Naive B cell (primary cell): ENCODE measurements at places on chromosomes 3 and 15.

DNA sequence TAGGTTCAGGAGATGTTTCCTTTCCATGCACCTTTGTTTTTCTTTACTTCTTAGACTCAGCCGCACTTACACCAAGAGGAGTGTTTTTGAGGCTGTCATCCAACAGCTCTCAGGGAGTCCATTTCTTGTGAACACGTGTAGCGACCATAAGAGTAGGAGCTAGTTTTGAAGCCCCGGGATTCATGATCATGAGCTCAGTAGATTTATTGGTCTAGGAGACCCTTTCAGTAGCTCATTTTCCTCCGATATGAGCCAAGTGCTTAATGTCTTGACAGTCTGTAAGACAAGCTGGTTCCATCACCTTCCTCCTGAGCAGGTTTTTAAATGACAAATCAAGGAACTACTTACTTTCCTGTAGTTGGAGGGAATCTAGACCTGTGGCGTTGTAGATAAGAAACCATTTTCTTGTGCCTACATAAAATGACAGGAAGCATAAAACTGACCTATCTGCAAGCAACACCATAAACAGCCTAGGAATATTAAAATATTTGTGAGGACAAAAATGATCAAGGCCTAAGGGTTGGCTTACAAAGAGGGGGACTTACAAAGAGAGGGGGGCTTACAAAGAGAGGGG, 172.6 kb upstream of the BHLHE40 start:
- DNase-seq, result no peak

GRCh38 chr3:66480666-66481065, 20.2 kb downstream of the LRIG1 start:
- DNase-seq, result peak; percentile 23

- DNase-seq, result peak; percentile 40
Observed at GRCh38 chr3:101942356-101942755, 93.0 kb downstream of the NFKBIZ start.

GRCh38 chr15:76863693-76864092, 41.4 kb downstream of the SCAPER start:
- DNase-seq, result no peak

DNA sequence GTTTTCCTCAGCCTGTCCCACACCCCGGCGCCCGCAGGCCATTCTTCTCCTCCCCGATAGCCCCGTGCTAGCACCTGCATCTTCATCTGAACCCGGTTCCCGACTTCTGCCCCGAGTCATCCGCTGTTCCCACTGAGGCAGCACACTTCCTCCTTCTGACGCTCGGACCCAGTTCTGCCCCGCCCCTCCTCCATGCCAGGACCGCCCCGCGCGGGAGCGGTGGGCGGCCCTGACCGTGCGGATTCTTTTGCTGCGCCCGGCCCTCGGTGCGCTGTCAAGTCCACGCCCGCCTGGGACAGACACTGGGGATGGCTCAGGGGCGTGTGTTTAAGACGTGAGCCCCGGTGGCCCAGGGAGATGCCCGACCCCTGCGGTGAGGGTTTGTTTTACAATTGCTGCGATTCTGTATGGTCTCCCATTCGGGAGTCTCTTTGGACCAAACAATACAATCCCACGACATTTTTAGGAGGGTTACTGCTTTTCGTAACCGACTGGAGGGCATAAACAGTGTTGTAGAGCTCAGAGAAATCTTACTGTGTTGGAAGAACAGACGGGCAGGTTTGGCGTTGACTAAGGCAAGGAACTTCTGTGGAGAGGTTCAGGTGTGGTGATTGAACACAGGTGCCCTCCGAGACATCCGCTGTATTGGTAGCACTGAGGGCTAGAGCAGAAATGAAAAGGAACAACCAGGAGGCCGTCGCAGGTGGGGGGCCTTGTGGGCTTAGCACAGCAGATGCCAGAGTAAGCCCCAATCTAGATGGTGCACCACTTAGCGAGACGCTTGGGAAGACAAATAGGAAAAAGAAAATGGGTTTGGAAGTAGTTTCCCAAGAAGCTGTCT, 716 bp downstream of the PTPN23 start:
- DNase-seq, result peak; percentile 75

- DNase-seq, result no peak
Observed at GRCh38 chr3:37271611-37272010, 97.2 kb upstream of the LRRFIP2 start.

DNA sequence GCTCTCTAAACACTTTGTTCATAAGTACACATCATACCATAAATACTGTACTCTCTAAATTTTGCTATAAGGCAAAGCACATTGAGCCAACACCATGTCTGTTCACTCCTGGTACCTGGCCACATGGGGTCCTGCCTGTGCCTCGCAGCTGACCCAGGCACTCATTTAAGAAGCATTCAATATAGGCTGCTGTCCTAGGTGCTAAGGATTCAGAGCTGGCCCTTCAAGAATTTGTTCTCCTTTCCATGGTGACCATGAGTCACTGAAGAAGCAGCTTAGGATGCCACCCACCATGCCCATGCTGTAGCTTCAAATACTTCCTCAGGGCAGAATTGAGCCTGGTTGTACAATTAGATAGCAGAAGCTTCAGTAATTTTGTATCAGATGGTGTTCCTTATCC, 119.2 kb upstream of the ZBED2 start:
- DNase-seq, result no peak

GRCh38 chr3:119613872-119614271, 16.2 kb downstream of the PLA1A start:
- DNase-seq, result no peak

GRCh38 chr3:133896002-133896761, 500 bp upstream of the RAB6B start:
- DNase-seq, result no peak

DNA sequence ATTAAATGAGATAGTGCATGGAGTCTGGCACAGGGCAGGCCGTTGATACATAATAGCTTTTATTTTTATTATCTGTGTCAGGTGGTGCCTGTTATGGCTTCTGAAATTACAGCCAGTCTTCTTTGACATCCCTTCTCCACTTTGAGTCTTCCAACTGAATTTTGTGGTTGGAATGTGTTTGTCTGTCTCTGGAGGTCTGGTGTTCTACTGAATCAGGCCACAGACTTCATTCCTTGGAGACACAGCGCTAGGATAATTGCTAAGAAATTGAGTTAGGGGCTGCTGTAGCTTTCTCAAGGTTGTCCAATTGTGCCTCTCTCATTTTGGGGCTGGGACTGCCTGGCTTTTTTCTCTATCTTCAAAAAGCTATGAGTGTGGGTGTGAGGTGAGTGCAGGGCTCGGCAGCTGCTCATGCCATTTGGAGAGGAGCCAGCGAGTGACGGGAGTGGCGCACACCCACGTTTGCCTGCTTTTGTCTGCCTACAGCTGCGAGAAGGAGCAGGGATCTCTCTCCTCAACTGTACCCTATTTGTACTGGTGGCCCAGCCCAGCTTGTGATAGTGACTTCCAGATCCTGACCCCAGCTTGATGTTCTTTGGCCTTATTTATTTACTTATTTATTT, 49.8 kb upstream of the SYN2 start:
- no peak for DNase-seq

DNA sequence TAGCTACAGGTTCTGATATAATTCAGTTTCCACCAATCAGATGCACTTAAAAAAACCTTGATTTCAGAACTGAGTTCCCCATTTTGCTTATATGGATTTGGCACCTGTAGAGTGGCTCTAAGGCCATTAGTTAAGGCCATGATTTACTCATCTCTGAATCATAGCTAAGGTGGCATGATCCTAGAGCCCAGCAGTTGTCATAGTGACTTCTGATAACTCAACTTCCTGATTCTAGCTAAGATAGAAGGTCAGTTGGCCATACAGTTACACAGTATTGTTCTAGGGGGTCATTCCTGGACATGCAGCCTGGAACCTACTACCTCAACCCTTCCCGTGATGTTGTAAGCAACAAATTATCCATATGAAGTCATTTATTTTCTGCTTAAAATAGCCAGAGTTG, 15.9 kb upstream of the TMEM87A start:
- no peak for DNase-seq

GRCh38 chr3:192826214-192827006, 91.2 kb downstream of the MB21D2 start:
- DNase-seq, result no peak

DNA sequence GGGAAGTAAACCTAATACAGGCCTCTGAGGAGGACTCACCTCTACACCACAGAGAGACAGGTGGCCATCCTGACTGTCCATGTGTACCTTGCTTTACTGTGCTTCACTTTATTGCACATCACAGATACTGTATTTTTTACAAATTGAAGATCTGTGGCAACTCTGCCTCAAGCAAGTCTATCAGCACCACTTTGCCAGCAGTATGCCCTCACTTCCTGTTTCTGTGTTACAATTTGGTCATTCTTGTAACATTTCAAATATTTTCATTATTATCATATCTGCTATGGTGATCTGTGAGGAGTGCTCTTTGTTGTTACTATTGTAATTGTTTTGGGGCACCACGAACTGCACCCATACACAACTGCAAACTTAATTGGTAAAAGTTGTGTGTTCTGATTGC, 78.0 kb downstream of the BBX start:
- no peak for DNase-seq

- no peak for DNase-seq
Observed at GRCh38 chr3:150306083-150306482, 102.0 kb upstream of the TSC22D2 start.

- no peak for DNase-seq
Observed at GRCh38 chr3:7950890-7951289, 550.7 kb upstream of the LMCD1 start.
